ENCODE measurements at places on chromosomes 7 and 10. TPM values are rescaled to one million over a fixed set of nuclear protein-coding genes. Genes with fewer than 3 reads are reported as not detected.

DNA sequence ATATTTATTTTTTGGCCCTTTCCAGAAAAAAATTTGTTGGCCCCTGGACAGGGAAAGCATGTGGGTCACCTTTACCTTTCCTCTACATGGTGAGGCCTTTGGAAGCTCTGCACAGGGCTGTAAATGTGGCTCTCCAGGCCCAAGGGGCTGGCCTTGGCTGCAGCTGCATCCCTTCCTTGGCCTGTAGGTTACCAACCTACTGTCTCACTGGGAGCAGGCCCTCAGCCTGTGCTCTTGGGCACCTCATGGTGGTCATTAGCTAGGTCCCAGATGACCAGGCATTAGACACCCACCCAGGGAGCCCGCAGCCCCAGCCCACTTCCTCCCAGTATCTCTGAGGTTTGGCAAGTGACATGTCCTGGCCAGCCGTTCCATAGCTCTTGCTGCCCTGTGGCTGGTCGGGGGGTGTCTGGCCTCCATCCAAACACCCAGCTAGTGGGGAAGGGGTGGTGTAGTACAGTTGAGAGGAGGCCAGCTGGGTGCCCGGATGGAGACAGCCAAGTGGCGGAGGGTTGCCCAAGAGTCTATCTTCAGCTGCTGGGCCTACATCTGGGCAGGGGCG is 7.1 kb upstream of the CPA5 start:
- no peak overlapping the region for H3K27ac ChIP-seq
- H3K36me3 ChIP-seq: no peaks in the 10 kb centered on the region
- DNase-seq: no peak

DNA sequence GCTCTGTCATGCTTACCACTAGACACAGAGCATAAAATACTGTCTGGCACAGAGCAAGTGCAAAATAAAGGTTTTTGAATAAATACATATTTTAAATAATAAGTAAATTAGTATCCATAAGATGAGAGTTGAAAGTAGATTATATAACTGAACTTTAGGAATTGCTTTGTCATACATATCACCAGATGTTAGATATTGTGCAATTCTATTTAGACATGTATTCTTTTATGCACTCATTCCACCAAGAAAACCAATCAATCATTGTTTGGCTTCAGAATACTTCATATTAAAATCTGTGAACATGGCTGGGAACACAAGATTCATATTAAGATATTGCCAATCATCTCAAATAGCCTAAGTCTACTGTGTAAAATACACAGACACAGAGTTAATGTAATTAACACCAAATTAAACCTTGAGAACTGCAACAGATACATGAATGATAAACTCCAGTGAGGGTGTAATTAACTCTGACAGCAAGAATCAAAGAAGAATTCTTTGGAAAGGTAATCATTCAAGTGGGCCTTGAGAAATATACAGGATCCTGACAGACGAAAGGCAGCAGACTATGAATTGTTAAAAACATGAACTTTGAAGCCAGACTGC is 201.0 kb upstream of the PTN start:
- no peaks in the 10 kb centered on the region for H3K27me3 ChIP-seq
- no peak overlapping the region for H3K4me3 ChIP-seq
- no peaks in the 10 kb centered on the region for H3K4me1 ChIP-seq
- DNase-seq: no peak
- no peaks in the 10 kb centered on the region for H3K36me3 ChIP-seq

GRCh38 chr10:132837905-132838304 is 52.0 kb upstream of the NKX6-2 start:
- no peaks in the 10 kb centered on the region for H3K27me3 ChIP-seq
- H3K4me3 ChIP-seq: no peak overlapping the region
- no peaks in the 10 kb centered on the region for H3K4me1 ChIP-seq
- H3K36me3 ChIP-seq: no peaks in the 10 kb centered on the region
- H3K27ac ChIP-seq: no peak overlapping the region

GPR85 gene
- 0.35 TPM for total RNA-seq

NPFFR1 gene
- total RNA-seq: 0.08 TPM

- H3K27ac ChIP-seq: no peak overlapping the region
- no peaks in the 10 kb centered on the region for H3K36me3 ChIP-seq
- no peak for DNase-seq
- H3K4me3 ChIP-seq: no peak overlapping the region
- H3K4me1 ChIP-seq: peaks cover 6% of the 10 kb centered on the region
Measured at GRCh38 chr7:92678291-92678920, 88.2 kb upstream of the FAM133B start.

Data from GM23338 (cell line).